ENCODE measurements at places on chromosomes 1 and 21. TPM values are rescaled to one million over a fixed set of nuclear protein-coding genes. Genes with fewer than 3 reads are reported as not detected.
A peak's percentile ranks its signal among the peaks of the same experiment; 100 is the strongest.

GRCh38 chr1:117638759-117639158 is 32.9 kb downstream of the TENT5C start:
- DNase-seq = no peak

DNA sequence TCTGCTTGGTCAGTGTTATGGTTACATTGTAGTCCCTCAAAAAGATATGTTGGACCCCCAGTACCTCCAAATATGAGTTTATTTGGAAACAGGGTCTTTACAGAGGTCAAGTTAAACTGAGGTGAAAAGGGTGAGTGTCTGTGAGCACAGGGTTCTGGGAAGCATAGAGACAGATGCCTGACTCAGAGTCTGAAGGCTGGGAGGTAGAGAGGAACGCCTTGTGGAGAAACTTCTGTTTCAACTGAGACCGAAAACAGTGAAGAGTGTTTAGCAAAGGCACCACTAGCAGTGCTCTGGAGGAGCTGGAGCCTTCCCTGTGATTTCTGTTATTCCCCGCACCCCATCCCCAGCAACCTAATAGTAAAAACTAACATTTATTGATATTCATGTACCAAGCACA is 65.2 kb upstream of the LRRC8D start:
- no peak for DNase-seq

DNA sequence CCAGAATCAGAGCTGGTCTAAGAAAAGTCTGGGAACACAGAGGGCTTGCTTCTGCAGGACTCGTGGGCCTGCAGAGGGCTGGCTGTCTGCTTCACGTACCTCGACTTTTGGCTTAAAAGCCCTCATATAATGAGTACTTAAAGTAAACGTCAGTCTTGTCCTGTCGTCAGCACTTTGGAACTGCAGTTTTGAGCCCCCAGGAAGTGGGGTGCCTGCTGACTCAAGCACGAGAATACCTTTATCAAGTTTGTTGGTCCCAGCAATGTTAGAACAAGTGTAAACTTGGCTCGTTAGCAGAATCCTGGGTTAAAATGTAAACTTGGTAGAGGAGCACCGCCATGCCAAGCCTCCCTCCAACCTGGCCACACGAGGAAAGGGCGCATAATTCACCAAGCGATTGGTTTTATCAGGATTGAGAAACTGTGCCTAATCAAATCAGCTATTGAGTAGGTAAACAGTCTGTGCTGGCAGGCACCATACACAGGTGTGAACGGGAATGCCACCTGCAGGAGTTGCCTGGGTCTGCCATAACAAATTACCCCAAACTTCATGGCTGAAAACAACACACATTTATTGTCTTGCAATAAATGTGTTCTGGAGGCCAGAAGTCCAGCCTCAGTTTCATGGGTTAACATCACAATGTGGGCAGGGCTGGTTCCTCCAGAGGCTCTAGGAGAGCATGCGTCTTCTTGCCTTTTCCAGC is 45.0 kb upstream of the FHAD1 start:
- DNase-seq = no peak

DNA sequence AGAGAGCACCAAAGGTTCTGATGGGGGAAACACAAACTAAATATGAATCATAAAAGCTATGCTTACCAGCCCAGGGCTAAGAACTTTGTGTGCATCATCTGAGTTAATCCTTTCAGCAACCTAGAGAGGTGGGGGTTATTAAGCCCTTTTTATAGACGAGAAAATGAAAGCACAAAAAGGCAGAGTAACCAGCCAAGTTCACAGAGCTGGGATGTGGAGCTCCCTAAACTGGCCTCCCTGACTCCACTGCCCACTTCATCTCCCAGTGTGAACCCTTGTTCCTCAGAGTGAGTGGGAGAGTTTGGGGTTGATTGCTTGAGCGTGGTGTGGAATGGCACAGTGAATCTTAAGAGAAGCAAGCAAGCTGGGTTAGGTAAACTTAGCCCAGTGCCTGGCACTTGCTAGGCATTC is 10.8 kb upstream of the BCAR3 start:
- no peak for DNase-seq

ABCA4 gene
- 11.4 TPM for polyA plus RNA-seq

GRCh38 chr1:101698681-101699080 is 298.0 kb downstream of the OLFM3 start:
- no peak for DNase-seq

DNA sequence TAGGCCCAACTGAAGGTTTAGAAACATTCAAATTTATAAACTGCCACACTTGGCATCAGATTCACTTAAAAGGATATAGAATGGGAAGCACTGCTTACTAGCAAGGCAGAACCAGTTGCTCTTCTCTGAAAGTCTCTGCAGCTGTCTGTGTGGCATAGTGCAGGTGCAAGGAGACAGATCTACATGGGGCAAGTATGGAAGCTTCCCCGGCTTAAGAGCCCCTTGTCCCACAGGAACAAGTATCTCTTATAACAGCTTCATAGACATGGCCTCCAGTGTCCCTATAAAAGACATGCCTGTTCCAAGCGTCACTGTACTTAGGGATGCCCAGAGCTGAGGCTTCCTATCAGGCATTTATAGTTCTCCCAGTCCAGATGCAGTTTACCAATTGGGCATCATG is 26.5 kb downstream of the ZBTB8B start:
- DNase-seq = no peak

DNA sequence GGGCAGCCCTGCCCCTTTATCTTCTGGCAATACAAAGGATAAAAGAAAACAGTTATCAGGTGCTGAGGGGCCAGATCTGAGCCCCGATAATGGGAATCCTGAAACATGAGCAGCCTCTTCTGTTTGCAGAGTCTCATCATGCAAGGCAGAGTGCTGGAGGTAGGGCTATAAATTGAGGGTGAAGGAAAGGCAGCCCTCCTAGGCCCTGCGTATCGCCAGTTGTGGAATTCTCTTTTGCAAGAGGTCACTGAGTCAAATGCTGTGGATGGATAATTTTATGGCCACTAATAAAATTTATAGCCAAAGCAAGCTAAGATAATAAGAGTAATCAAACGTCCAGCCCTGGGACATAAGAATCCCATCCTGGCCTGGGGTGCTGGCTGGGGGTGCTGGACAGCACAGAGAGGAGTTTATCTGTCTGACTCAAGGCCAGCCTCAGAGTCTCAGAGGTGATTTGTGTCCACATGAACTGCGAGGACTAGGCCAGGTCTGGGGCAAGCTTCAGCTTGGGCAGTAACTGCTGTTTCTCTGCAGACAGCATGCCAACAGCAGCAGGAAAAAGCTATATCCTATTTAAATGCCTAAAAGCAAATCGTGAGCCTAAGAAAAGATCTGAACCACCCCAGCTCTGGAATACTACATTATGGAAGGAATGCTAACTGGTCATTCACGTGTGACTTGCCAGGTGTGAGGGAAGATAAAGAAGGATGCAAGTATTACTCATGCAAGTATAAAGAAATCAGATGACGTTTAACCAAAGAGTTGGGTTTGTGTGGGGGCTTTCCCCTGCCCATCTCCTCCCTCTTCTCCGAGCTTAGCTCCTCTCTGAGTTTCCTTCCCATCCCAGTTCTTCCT is 254.8 kb downstream of the KIF26B start:
- peak; percentile 64 for DNase-seq

DNA sequence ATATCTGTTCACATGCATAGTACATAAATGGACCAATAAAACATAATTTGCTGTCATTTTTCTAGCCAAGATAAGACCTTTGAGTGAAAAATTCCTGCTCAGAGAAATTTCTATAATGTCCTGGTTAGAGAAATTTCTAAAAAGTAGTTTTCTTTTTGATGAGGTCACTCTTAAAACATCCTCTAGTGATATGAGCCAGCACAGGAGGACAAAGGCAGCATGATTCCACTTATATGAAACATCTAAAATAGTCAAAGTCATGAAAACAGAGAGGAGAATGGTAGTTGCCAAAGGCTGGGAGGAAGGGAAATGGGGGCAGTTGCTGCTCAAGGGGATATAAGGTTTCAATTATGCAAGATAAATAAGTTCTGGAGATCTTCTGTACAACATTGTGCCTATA is 239.4 kb downstream of the BACH1 start:
- DNase-seq = no peak

DNA sequence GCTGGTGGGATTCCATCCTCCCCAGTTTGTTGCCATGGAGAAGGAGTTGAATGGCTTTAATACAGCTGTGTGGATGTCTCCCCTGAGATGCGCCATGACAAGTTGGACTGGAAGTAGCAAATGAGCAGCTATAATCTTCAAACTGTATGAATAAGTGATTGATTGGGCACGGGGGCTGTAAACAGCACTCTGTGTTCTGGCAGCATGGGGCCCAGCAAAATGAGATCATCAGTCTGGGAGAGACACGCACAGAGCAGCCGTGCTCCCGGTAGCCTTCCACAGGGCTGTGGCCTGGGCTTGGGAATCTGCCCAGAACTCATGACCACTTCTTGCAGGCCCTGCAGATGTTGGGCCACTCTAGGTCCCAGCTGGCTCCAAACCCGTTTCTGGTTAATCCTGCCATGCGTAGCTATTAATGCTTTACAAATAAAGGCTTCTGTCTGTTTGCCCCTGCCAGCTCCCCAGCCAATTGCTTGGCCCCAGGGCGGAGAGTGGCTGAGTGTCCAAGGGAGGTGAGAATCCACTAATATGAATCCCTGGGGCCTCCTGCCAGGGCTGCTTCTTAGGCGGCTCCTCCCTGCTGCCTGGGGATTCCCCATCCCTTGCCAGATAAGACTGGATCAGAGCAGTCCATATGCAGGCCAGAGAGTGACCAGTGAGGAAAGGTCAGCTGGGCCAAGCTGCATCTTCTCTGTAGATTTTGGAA is 642.9 kb downstream of the AJAP1 start:
- DNase-seq = no peak

DNA sequence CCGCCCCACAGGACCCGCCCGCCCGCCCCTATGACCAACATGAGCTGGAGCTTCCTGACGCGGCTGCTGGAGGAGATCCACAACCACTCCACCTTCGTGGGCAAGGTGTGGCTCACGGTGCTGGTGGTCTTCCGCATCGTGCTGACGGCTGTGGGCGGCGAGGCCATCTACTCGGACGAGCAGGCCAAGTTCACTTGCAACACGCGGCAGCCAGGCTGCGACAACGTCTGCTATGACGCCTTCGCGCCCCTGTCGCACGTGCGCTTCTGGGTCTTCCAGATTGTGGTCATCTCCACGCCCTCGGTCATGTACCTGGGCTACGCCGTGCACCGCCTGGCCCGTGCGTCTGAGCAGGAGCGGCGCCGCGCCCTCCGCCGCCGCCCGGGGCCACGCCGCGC is 7.9 kb upstream of the IBA57 start:
- no peak for DNase-seq

CFHR5 gene
- polyA plus RNA-seq = not detected

ROR1 gene
- 36.8 TPM for polyA plus RNA-seq

ZBTB8A gene
- polyA plus RNA-seq = 21.9 TPM

- DNase-seq = peak; percentile 26
These were observed 363.0 kb downstream of the SETD4 start for GRCh38 chr21:35697321-35697808.

DNA sequence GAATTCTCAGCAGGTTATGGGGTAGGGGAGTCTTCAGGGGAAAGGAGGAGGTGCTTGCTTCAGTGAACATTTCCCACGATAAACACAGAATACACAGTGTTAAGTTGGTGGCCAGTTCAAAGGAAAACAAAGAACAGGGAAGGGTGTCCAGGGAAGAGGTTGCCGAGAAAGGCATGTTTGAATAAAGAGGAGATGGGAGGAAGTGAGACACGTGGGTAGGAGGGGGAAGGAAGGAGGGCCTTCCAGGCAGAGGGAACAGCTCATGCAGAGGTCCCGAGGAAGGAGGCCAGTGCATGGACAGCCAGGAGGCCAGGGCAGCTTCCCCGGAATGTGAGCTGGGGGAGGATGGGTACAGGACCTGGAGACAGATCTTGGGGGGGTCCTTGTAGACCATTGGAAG is 130.3 kb upstream of the TMEM51 start:
- no peak for DNase-seq

FCGR3B gene
- polyA plus RNA-seq = not detected

- DNase-seq = no peak
These were observed 29.5 kb downstream of the LMO4 start for GRCh38 chr1:87358219-87358618.

DNA sequence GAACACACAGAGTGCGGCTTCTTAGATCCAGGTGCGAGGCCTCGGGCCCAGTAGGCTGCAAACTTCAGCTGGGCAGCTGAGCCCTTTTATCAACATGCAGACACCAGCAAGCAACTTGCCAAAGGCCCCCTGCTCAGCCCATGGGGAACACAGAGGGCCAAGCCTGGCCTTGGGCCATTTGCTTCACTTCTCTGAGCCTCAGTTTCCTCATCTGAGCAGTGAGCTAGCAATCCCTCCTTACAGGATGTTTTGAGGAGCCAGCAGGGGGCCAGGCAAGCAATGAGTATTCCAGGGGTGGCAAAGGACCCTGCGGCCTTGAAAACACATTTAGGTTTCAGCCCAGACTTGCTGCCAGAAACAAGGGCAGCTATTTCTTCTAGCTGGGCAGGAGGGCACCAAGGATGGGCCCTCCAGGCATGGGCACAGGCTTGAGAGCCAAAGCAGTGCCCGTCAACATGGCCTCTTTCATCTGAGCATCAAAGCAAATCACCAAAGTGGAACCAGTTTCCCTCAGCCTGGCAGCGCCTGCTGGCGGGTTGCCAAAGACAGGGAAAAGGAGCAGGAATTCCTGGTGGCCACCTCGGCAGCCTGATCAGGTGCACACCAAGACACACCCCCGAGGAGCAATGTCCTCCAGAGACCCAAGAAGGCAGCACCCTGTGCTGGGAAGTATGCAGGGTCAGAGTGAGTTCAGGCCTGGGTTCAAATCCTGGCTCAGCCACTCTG is 1.4 kb downstream of the MATN1 start:
- DNase-seq = peak; percentile 67

DNA sequence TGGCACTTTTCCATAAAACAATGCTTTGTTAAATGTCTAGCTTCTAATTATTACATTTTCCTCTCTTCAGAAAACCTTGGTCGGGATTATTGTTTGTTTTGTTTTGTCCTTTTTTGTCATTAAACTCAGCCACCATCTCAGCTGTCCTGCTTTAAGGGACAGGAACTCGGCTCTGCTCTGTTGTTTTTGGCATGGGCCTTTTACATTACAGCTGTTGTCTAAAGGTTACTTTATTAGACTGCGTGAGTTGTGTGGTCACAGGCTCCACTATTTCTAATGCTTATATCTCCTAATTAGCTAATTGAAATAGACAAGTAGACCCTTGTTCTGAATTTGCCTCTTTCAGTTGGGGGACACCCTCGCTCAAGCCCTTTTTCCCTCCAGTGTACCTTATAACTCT is 1.6 kb downstream of the PALMD start:
- no peak for DNase-seq

C4BPA gene
- 0.52 TPM for polyA plus RNA-seq

DNA sequence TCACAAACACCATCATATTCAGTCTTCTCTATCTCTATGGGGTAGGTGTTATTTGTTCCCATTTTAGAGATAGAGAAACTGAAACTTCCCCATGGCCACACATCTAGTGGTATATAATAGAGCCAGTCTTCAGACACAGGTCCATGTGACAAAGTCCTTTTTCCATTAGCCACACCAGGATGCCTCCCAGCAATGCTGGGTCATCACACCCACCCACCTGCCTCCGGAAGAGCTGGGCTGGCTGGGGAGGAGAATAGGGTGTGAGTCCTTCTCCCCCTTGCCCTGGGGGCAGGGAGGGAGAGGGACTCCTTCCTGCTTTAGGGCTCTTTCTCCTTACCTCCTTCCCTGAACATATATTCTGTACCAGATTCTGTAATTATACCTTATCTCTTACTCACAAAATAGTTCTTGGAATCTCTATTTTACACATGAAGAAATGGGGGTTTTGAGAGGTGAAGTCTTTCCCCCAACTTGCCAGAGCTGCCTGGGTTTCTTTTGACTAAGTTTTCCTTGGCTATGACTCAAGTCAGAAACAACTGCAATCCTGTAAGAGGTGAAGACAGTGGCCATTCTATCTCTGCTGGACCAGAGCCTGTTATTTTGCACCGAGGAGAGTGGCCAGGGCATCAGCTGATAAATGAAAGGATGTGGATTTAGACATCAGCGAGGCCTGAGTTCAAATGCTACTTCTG is 30.0 kb downstream of the SOX13 start:
- DNase-seq = no peak

CLEC20A gene
- polyA plus RNA-seq = 0.30 TPM

SH3BGR gene
- polyA plus RNA-seq = 4.3 TPM

Data from left kidney (tissue), 8 donors.